Hematopoietic multipotent progenitor cell treated with erythropoietin and hydrocortisone succinate and interleukin-3 and kit ligand, for 6 days (in vitro differentiated cells): ENCODE measurements at places on chromosomes 4 and X.

- DNase-seq, result no peak
Observed at GRCh38 chr4:82889287-82889686, 1.7 kb downstream of the SEC31A start.

DNA sequence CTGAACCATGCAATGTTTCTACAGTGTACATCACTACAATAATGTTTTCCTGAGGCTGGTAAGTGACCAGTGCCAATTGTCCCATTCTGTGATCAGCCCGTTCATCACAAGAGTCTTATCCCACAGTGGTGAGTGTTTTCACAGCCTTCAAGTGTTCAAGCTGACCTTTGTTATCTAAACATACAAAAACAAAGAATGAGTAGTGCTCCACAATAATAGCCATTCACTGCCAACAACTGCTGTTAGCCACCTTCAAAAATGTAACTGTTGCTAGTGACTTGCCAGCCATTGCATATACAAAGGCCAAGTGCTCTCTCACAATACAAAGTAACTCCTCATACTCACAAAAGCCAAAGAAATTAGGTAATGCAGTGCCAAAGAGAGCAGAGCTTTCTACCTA, 1084.1 kb downstream of the FAM133A start:
- no peak for DNase-seq

DNA sequence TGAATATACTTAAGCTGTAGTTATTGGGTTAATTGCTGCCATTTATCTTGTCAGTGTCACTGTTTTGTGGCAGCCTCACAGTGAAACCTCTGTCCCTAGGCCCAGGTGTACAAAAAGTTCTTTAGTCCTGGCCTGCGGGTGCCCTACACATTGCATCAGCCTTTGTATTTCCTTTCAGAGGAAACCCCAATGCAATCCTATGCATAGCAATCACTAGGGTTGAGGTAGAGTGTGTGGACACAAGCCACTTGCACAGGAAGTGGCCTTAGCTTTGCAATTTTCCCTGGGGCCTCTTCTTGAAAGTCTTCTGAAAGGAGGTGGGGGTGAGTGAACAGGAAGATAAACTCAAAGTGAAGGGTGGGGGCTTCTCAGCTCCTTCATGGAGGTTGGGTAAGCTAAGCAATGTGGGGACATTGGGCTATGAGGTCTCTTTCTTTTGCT, 27.8 kb downstream of the VSIG4 start:
- DNase-seq, result peak; percentile 73

DNA sequence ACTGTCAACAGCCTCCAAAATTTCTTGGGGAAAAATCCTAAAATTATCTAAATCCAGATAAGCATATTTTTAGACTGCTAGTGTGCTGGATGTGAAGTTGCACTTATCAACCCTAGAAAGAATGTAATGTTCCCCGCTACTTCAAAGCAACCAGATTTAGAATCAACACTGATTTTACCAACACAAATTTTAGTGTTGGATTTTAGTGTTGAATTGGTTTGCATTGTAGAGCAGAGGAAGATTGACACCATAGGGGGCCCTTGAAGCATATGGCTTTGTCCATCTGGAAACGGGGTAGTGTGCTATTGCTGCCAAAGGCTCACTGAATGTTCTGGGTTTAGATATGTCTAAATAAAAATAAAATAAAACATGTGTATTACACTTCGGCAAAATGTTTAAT, 126.3 kb upstream of the EMCN start:
- no peak for DNase-seq

DNA sequence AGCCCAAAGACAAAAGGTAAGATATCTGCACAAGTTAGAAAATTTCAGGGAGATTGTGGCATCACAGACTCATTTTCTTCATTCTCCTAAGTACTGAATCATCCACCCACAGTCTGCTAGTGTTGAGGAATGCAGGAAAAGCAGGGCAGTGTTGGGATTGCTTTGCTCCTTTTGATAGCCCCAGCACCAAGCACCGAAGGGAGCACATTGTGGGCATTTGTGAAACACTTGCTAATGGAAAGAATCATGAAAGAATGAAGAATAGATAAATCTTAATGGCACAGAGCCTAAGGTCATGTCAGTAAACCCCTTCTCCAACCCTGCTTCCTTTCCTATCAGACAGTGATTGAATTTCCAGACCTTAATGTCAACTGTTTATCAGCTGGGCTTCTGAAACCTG, 103.1 kb upstream of the GPRIN3 start:
- DNase-seq, result no peak

DNA sequence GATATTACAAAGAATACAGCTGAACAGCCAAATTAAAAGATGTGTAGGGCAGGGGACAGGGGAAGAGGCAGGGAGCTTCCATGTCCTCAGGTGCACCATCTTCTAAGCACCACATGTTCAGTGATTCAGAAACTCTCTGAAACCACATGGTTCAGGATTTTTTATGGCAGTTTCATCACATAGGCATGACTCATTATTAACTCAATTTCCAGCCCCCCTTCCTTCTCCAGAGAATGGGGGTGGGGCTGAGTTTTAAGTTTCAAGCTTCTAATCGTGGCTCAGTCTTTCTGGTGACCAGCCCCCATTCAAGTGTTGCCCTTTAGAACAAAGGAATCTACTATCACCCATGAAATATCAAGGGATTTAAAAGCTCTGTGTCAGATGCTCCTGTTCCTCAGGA, 317.8 kb upstream of the GALNT7 start:
- DNase-seq, result no peak

- DNase-seq, result peak; percentile 10
Observed at GRCh38 chrX:112147206-112147605, 64.6 kb upstream of the TRPC5 start.

GRCh38 chrX:9555354-9555753, 90.5 kb downstream of the TBL1X start:
- DNase-seq, result peak; percentile 51

DNA sequence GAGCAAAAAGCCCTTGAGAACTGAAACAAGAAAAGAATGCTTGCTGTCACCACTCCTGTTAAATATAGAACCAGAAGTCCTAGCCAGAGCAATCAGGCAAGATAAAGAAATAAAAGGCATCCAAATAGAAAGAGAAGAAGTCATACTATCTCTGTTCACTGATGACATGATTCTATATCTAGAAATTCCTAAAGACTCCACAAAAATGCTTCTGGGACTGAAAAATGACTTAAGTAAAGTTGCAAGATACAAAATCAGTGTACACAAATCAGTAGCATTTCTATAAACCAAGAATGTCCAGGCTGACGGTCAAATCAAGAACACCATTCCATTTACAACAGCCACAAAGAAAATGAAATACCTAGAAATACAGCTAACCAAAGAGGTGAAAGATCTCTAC, 552.7 kb upstream of the SLIT2 start:
- no peak for DNase-seq

DNA sequence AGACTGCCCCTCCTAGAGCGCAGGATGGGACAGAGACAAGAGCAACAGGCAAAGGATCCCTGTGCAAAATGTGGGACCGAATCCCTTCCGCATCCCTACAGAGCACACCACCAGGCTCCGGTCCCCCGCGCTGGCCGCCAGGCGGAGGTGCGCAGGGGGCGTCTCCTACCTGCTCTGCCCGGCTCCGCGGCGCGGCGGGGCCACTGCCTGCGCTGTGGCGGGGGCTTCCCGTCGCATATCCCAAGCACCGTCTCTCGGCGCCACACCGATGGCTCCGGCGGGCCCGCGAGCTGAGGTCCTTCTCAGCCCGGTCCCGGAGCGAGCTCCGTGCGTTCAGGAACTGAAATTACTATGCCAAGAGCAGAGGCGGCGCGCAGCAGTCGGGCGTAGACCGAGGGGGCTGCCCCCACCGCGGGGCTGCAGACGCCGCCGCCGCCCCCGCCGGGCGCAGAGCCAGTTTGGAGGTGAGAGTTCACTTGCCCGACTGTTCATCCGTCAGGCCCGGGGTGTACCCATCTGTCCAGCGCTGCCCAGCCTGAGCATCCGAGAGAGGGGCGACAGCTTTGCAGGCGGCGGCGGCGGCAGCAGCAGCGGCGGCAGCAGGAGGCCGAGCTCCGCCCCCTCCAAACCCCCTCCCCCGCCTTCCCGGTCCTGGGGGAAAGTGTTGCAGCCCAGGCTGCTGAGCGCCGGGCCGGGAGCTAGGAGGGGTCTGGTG, at the start of gene GPRIN3:
TSS of gene GPRIN3 (minus strand) at position 355 of the 715 bp plus-strand sequence. CDS start 57,690 bp downstream, outside the sequence.
- DNase-seq, result peak; percentile 39

DNA sequence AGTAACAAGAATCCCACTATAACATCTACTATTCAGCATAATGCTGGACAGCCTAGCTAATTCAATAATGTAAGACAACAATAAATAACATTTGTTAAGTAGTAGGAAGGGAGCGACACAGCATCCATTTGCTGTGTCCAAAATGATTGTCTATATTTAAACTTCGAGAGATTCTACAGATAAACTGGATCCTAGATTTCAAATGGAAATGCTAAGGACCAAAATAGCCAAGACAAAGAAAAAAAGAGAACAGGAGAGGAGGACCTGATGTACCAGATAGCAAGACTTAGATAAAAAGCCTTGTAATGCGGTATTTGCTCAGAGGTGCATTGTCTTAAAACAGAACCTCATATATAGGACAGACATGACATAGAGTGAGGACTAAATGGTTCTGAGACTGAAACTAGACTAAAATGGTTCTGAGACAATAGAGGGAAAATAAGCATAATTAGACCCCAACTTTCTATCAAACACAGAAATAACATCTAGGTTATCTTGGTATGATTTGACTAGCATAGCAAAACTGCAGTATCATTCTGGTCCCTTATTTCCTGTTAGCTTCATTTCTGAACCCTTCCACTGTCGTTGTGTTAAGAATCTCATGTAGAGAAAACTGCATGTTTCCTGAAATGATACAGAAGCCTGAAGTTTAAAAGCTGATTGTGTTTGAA, 3.8 kb downstream of the HPGDS start:
- peak; percentile 68 for DNase-seq

- DNase-seq, result no peak
Observed at GRCh38 chr4:122966201-122966600, 43.8 kb upstream of the NUDT6 start.

DNA sequence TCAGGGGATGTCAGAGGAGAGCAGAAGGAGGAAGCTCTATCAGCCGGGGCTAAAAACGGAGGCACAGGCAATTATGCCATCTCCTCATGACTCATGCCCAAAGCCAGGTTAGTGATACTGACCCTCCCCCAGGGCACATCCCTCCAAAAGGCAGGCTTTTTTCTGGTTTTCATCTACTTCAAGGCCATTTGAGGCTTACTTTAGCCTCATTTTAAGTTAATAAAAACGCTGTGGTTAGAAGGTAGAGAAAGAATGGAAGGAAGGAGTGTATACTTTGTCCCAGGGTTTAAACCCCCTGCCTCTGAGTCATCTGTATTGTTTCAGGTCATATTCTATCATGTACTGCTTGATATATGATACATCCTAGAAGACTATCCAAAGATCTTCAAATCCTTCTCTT, 89.7 kb upstream of the NDP start:
- peak; percentile 2 for DNase-seq

- no peak for DNase-seq
Observed at GRCh38 chr4:14025111-14025510, 397.6 kb upstream of the BOD1L1 start.

- DNase-seq, result no peak
Observed at GRCh38 chr4:151228189-151229119, 48.5 kb upstream of the PRSS48 start.

GRCh38 chrX:50747471-50747900, 66.5 kb downstream of the SHROOM4 start:
- peak; percentile 32 for DNase-seq

DNA sequence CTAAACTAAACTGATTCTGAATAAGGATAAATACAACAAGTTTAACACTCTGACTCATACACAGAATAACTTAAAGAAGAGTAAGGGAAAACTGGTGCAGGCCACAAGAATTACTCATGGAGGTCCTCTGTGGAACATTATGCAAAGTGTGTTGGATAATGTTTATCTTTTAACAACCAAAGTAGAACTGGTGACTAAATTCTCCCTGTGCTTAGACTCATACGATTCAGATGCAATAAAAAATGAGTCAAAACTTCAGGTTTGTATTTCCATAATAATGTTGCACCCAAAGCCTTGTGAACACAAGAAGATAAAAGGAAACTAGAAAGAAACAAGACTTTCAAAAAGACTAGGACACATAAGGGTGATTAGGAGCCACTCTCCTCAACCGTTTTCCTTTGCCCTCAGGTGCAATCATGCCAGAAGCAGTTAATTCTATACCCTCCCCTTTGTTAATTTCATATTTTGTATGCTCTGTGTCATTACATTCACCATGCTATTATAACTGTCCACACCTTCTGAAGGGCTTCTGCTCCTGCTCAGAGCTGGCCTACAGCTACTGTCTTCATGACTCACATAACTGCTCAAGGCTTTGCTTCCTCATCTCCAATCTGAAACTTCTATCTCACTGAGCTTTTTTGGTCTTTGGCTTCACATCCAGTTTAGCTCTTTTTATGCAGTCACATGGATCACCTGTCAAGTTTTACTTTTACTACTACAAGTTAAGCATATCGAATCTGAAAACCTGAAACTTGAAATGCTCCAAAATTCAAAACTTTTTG, 60.2 kb downstream of the KCNIP4 start:
- no peak for DNase-seq

DNA sequence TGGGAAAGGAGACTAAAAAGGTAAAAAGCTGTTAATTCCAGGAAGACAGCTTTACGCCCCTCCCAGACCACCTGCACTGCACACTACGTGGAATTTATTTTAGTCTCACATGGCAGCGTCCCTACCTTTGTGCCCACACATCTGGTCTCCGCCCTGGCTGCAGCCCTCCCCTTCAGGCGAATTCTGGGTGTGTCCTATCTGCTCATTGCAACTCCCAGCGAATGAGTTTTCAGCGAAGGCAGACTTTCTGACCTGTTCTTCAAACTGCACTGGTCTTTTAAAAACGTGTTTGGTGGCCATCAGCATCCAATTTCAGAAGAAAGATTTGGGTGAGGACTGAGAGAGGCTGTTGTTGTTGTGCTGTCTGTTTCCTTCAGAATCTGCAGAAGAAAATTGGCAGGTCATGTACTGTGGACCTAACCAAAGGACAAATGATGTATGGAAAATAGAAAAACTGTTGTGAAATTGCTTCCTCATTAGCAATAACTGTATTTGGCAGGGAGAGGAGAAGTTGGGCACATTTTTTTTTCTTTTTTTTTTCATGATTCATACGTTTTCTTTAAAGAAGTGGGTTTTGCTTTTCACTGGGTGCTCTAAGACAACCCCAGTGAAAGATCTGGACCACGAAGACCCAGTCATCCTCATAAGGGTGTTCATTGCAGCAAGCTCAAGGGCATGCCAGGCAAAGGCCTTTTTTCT, 4.2 kb downstream of the TLR8 start:
- DNase-seq, result peak; percentile 8

DNA sequence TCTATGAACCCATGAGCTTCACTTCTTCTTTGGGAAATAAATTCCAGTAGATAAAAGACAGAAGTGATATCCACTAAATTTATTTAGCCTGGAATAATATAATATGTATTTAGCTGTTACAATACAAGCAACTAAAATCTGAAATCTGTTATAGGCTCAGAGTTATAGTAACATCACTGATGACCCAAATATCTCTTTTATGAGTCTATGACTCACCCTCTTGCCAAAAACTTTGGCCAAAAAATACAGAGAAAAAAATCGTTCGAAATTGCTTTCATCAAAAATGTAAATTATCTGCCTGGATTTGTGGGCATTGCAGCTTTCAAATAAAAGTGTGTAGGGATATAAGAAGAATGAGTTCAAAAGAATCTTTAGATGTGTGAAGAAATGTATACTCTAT, 89.4 kb upstream of the DKK2 start:
- no peak for DNase-seq
